ENCODE measurements at places on chromosomes 16 and 17.

DNA sequence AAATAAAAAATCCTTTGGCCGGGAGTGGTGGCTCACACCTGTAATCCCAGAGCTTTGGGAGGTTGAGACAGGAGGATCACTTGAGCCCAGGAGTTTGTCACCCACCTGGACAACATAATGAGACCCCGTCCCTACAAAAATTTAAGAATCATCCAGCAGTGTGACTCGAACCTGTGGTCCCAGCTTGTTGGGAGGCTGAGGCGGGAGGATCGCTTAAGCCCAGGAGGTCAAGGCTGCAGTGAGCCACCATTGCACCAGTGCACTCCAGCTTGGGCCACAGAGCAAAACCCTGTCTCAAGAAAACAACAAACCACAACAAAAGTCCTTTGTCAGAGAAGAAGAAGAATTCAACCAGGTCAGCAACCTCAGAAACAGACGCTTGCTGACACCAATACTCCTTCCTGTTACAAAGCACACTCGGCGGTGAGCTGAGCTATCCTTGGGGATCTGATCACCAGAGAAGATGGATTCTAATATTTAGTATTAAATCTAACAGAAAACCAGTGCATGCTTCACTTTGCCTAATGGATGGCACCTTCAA is 12.9 kb upstream of the PVALEF start:
- DNase-seq = no peak

DNA sequence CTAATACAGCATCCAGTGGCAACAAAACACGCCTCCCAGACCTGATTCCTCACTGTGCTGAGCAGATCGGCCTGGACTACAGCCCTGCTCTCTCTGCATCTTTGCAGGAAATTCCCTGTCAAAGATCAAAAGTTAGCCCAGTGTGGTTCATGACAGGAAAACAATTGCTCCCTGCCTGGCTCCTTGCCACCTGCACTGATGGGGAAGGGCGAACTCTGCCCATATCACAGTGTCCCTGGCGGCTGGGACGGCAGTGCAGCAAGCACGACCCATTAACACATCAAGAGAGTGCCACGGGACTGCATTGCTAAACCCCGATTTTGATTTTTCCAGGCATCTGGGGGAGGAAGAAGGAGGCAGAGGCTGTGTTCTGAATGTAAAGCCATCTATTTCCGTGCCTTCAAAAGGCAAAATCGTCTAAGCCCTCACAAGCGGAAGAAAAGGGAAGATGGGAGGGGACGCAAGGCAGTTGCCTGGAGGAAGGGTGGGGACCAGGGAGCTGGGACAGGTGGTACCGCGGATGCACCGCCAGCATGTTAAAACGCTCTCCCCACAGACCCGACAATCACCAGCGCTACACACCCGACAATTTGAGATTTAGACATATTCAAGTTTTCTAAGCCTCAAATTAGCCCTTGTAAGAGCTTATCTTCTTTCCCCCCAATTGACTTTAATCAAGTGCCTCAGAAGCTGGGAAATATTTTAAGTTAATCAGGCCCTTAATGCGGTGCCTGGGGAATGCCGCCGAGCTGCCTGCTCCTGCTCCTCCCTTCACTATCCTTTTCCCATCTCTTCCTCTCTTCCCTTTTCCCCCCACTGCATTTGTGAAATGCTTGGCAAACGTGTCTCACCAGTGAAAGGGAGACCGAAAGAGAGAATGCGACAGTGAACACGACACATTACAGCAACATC is 238.8 kb upstream of the CDH5 start:
- DNase-seq = no peak

DNA sequence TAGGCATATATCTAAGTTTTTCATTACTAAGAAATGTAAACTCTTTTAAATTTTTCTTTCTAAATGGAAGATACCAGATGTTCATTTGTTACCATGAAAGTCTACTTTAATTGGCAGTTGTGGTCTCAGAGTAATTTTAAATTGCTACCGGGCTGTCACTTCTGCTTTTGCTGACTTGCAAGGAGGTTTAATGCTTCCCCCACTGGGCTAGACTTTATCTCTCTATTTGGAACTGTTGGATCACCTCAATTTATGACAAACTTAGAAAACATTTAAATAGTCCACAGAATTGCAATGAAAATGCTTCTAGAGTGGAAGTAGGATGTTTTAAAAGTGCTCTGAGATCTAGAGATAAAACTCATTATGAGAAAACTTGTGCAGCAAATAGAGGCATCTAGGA is 479.8 kb upstream of the GOT2 start:
- no peak for DNase-seq

DNA sequence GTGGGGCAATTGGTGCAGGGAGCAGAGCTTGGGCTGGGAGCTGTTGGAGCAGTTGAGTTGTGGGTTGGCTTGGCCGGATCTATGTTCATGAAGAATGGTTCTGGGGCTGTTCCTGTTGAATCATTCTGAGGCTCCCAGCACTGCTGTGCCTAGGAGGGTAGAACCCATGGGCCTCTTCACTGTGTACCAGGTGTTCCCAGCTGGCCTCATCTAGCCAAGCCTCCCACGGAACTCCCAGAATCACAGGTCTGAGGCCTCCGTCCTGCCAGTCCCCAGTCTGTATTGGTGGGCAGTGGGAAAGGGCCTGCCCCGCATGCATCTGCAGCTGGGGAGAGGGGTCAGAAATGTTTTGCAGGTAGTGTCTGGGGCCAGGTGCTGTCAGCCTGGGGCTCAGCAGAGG is 74.1 kb downstream of the MPRIP start:
- DNase-seq = no peak

DNA sequence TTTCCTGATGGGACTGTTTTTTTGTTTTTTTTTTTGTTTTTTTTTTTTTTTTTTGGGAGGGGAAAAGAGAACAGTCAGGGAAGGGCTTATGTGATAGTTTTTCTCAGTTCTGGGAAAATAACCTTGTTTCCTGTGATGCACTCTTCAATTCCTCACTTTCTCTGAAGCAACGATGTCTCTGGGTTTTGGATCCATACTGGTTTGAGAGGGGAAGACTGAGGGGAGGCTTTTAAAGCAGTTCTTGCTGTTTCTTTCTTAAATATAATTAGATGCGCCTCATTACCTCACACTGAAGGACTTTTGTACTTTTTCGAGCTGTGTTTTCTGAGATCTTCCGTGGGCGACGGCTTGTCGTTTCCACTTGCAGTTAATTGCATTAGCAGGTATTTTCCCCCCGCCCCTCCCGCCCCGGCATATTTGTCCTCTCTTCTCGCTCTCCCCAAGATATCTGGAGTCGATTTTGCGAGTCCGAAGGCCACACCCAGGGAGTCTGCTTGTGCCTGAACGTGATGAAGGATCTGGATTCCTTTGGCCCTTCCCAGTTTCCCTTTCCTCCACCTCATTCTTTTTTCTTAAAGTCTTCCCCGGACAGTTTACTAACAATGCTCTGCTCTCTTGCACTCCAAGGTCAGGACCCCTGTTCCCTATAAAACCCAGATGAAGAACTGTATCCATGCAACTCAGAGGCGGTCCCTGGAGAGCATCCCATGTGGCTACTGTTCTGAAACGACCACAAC is 125.2 kb upstream of the ZFHX3 start:
- no peak for DNase-seq

GRCh38 chr16:85304337-85304736 is 192.1 kb upstream of the CIBAR2 start:
- DNase-seq = no peak

DNA sequence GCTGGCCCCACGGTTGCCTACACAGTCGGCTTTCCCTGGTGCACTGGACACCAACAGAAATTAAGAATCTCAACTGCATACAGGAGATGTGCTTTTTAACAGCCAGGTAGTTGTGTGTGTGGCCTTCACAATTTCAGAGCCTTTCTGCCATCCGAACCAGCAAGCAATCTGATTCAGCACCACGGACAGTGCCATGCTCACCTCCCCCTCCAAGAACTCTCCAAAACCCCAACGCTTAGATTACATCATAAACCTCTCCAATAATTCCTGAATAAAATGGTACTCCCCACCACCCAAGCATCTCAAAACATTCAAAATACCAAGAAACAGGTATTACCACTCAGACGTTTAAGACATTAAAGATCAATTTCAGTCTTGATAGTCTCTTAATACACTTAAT is 31.8 kb downstream of the USP7 start:
- DNase-seq = no peak

- no peak for DNase-seq
Observed at GRCh38 chr16:49348408-49349176, 25.0 kb upstream of the C16orf78 start.

DNA sequence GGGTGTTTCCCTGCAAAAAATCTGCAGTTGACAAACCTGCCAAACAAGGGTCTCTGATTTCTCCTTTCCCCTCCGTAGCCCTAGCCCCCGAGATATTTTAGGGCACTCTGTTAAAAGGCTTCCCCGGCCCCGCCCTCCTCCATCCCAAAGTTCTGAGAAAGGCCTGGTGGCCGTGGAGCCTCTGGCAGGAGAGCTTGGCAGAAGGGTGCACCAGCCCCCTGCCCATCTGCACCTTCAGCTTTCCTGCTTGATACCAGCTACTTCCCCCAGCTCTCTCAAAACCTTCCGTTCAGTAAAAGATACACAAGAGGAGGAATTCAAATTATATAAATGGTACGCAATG is 711 bp upstream of the CANT1 start:
- DNase-seq = no peak

DNA sequence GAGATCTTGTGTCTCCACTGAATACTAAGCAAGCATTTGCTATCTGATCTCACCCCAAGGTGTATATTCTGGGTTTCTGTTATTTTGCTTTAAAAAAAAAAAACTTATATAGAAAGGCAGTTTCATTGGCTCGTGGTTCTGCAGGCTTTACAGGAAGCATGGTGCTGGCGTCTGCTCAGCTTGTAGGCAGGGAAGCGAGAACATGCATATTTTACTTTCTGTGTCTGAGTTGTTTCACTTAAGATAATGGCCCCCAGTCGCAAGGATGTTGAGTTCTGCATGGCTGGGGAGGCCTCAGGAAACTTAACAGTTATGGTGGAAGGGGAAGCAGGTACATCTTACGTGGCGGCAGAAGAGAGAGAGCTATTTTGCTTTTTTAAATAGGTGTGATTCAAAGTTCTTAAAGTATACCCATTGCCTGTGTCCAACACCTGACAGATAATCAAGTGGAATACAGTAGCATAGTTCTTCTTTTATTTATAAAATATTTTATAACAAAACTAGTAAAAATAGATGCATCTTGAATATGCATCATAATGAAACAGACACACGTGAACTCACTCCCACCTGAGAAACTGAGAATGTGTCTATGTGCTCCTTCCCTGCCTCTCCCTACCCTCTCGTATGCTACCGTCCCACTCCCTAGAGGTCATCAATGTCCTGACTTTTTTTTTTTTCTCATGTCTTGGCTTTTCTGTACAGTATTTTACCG is 15.4 kb upstream of the ARHGAP17 start:
- DNase-seq = no peak

- no peak for DNase-seq
Observed at GRCh38 chr16:48617711-48618148, 7.8 kb upstream of the N4BP1 start.

DNA sequence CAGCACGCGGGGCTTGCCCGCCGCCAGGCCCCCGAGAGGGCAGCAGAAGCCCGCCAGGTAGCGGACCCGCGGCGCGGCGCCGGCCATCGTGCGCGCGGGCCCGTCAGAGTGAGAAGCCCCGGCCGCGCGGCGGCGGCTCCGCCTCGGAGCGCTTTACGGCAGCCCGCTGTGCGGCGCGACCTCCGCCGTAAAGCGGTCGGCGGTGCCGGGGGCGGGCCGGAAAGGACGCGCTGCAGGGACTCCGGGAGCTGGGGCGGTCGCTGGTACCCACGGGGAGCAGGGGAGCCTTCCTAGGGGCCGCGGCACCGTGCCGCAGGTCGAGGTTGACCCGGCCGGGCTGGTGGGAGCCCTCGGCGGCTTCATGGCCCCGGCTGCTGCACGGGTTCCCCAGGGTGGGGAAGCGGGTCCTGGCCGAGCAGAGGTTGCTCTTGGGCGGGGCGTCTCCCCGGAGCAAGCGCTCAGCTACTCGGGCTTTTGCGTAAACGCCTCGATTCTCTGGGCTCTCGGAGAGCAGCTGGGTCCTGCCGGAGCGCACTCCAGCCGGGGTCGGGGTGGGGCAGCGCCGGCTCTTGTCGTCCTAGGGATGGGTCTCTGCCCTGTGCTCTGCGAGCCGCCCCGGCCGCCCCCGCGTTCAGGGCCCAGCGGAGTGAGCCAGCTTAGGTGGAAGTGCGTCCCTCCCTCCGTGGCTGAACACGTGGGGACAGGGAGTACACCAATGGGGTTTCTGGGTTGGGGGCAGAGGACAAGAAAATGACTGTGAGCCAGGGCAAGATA is at the start of gene FAAP100:
Gene FAAP100, minus strand, starts transcription at position 110 of the 774 bp plus-strand sequence. Its CDS starts 23 bp downstream, at position 87.
- DNase-seq = peak; percentile 73

- no peak for DNase-seq
Observed at GRCh38 chr16:86072328-86073102, 173.6 kb downstream of the IRF8 start.

- DNase-seq = no peak
Observed at GRCh38 chr17:17042851-17043460, 699 bp downstream of the MPRIP start.

- DNase-seq = no peak
Observed at GRCh38 chr16:23523321-23523720, 13.0 kb upstream of the GGA2 start.

DNA sequence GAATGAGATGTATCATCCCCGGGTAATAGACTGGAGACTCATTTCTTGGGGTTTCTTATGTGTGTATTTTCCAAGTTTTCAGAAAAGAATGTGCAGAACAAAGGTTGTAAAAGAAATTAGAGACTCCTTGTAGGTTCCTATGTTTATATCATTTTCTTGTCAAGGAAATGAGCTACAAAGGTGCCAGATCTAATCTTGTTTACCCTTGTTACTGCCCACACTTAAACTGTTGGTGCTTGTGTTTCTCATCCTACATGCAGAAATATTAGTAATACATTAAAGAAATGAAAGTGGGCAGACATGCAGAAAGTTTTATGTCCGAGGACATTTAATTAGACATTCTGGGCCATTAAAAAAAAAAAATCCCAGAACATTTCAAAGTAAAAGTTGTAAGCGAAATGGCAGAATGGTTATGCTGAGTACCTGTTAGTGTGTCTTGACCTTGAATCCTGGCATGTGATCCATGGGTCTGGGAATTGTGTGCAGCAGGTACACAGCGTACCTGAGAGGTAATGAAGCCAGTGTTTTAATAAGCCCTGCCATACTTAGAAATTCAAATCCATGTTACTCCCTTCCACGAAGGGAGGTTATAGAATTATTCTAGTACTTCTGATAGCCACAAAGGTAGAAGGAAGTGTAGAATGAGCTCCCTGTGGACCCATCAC is 62.6 kb upstream of the CACNG5 start:
- DNase-seq = no peak

- no peak for DNase-seq
Observed at GRCh38 chr16:56355221-56355620, 70.1 kb downstream of the AMFR start.

DNA sequence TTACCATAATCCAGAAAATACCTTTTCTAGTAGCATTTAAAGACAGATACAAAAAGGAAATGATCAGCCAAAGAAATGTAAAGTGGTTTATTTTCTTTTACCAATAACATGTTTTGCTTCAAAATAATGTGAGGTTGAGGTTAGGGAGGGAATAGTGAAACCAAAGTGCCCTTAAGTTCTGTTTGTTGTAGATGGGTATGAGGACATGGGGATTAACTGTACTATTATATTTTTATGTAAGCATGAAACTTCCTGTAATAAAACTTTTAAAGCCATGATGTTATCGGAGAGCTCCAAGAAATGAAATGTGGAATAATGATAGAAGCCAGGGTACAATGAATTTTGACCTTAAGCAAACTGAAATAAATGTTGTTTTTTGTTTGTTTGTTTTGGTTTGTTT is 9.9 kb downstream of the C16orf46 start:
- no peak for DNase-seq

- no peak for DNase-seq
Observed at GRCh38 chr17:17808706-17809432, 27.9 kb downstream of the SREBF1 start.

Measured in hypothalamus (tissue), 51 donors.